ENCODE measurements at places on chromosomes 16 and 17.

DNA sequence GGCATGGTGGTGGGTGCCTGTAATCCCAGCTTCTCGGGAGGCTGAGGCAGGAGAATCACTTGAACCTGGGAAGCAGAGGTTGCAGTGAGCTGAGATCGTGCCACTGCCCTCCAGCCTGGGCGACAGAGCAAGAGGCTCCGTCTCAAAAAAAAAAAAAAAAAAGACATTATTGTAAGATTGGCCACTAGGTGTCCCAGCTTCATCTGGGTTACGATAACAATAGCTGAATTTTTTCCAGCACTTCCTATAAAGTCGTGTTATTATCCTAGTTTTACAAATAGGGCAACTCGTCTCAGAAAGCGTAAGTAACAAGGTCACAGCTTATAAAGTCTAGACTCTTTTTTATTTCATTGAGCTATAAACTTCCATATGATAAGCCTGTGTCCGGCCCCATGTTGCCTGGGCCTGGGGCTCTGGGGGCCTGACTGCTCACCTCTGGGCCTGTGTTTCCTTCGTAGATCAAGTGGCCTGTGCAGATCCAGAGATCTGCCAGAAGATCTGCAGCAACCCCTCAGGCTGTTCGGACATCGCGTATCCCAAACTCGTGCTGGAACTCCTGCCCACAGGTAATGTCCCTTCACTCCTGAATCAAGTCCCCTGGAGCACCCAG lies 60.5 kb downstream of the SLC5A11 start:
- DNase-seq = no peak

GRCh38 chr17:42363767-42364585 lies 24.3 kb downstream of the STAT3 start:
- no peak for DNase-seq

DNA sequence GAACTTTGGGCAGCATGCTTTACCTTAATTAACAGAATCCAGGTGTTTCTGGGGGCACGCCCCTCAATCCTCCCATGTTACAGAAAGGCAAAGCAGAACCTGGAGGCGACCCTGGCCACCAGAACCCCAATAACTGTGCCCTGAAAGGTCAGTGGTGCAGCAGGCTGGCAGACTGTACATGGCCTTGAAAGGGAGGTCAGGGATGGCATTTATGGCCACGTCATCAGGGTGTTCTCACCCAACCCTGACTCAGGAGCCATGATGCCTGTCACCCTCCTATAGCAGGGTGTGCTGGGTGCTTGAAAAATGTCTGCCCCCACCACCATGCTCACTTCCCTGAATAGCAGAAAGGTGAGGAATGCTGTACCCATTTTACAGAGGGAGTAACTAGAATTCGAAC lies 177.7 kb downstream of the TMEM132E start:
- DNase-seq = no peak

- no peak for DNase-seq
Measured at GRCh38 chr17:20612635-20613034, 33.1 kb downstream of the CDRT15L2 start.

DNA sequence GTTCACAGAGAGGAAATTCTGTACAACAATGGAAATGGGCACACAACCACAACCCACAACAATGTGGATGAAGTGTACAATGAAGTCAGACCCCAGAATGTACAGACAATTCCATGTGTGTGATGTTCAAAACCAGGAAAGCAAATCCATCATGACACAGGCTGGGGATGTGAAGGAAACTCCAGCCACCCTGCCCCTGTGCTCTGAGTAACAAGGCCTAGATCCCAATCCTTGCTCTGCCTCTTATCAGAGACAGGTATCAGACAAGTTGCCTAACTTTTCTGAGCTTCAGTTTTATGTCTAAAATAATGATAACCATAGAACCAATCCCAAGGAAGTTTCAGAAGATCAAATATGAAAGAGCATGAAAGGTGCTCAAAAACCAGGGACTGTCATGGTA lies 1.8 kb upstream of the C16orf95 start:
- no peak for DNase-seq

DNA sequence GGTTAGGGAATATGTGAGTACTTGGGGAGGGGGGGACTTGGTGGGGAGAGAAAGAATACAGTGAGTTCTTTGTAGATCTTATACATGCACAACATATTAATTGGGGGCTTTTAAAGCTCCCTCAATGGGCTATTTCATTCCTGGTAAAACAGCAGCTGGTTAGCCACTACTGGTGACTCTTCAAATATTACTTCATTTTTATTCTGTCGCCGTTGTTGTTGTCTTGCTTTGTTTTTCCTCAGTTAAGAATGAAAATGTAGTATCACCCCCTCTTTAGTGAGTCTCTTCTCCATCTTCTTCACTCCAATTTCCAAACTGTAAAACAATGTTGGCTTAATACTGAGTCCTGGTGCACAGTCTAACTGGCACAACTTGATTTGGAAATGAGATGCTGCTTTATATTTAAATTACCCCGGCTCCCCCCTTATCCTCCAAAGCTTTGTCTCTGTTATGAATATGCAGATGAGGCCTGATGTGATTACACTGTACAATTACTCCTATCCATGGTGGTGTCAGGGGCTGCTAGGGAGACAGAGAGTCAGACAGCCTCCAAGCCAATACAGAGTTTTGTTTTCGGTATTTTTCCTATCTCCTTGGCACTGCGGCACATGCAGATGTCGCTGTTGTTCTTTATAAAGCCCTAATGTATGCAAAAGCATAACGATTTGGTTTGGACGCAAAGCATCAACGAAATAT lies 256.9 kb upstream of the PMFBP1 start:
- DNase-seq = peak; percentile 74

DNA sequence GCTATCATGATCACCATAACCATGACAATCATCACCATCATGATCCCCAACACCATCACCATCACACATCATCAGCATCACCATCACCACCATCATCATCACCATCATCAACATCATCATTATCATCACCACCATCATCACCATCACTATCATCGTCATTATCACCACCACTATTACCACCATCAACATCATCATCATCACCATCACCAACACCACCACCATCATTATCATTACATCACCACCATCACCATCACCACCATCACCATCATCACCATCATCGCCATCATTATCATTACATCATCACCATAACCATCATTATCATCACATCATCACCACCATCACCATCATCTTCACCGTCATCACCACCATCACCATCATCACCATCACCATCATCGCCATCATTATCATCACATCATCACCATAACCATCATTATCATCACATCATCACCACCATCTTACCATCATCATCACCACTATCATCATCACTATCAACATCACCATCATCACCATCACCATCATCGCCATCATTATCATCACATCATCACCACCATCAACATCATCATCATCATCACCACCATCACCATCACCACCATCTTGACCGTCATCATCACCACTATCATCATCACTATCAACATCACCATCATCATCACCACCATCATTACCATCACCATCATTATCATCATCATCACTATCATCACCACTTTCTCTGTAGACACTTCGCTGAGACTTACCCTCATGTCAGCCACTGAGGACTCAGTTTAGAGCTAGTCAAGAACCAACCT lies 366.0 kb downstream of the C16orf95 start:
- no peak for DNase-seq

DNA sequence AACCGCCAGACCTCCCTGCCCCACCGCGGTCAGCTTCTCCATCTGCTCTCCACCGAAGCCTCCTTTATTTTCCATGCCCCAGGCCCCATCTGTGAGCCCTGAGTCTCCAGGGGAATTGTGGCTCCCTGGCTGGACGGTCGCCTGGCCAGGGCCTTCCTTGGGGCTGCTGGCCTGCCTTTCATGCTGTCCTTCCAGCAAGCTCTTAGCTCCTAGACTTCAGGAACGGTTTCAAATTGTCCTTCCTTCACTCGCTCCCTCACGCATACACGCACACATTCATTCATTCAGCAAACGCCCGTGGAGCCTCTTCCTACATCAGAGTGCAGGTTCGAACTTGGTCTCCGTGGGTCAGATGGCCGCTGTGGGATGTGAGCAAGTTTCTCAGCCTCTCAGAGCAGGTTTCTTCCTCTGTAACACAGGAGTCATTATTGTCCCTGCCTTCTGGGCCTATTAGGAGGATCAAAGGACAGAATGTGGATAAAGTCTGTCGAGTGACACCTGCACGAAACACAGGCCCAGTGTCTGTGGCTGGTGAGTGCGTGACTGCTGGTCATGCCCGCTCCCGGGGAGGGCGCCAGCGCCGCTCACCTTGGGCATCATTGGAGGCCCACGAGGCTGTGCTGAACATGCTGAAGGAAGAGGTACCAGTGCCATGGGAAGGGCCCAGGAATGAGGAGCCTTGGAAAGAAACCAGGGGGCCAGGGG lies 18.7 kb upstream of the GSE1 start:
- no peak for DNase-seq

DNA sequence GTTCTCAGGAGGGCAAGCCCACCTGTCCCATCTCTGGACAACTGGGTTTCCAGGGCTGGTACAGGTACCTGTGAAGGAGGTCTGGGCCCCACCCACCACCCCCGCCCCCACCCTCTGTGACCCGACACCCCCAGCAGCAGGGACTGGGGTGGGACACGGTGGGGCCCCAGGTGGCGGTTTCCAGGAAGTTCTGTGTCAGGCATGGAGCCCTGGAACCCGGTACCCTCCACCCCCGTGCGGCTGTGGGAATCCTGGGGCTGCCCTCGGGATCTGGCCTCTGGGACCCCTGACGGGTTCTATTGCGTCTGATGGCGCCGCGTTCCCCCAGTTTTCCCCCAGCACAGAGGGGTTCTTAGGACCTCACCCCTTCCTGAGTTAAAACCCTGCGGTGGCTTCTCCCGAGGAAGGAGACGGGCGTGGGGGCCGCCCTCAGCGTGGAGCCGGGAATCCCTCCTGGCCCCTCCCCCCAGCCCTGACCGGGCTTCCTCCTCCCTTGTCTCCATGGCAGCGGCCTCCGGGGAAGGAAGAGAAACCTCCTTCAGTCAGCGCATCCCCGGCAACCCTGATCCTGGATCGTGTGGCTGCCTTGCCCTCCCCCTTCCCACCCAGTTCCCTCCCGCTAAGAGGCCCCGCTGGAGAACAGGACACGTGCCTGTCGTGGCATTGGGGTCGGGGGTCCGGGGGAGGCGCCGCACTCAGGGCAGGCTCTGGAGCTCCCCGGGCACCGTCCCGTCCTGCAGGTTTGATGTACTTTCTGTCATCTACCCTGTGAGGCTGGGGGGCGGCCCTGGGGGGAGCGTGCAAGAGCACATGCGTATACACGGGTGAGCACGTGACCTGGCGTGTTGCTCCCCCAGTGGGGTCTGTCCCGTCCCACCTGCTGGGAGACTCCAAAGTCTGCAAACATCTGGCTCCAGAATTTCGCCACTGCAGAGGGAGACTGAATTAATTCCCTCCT lies 30.3 kb downstream of the CACNA1H start:
- peak; percentile 44 for DNase-seq

DNA sequence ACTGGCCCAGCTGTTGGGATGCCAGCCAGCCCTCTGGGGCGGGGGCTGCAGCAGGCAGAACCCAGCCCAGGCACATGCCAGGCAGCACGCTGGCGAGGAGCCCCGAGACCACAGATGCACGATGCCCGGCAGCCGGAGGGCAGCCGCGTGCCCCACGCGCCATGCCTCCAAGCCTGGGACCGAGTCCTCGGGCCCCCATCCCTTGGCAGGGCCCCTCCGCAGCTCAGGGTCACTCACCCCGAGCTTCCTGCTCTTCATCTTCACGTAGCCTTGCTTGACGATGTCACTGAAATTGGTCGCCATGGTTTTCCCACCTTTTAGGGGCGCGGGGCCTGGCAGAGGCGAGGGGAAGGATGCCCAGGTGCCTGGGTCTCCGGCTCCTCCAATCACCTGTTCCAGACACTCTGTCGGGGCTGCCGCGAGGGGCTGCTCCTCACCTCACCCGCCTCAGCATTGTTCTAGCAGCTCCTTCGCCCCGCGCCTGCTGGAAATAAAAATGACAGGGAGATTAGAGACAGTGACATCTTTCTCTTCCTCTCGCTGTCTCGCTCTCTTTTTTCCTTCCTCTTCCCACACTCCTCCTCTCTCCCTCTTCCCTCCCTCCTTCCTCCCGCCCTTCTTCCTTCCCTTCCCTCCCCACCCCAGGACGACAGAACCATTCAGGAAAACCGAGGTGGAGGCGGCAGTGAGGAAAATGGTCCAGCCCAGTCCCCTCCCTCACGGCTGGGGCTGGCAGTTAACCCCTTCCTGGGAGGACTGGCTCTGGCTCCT lies 6.9 kb downstream of the DOK4 start:
- no peak for DNase-seq

DNA sequence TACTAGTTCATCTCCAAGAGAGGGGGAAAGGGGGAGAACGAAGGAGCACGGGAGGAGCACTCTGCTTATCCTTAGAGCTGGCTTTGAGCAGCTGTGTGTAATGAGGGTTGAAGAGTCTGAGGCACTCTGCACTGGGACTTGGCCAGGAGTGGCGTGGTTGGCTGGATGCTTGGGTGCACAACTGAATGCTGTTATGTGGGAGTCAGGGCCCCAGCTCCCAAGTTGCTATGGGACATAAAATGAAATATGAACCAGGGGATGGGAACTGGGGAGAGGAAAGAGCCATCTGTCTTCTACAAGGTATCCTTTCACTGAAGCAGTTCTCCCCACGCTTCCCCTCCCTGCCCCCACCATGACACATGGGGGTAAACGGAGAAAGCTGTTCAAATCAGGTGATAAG lies 105.9 kb upstream of the ANKFN1 start:
- no peak for DNase-seq

GRCh38 chr17:50139950-50140885 lies 10.3 kb upstream of the SAMD14 start:
- peak; percentile 88 for DNase-seq

DNA sequence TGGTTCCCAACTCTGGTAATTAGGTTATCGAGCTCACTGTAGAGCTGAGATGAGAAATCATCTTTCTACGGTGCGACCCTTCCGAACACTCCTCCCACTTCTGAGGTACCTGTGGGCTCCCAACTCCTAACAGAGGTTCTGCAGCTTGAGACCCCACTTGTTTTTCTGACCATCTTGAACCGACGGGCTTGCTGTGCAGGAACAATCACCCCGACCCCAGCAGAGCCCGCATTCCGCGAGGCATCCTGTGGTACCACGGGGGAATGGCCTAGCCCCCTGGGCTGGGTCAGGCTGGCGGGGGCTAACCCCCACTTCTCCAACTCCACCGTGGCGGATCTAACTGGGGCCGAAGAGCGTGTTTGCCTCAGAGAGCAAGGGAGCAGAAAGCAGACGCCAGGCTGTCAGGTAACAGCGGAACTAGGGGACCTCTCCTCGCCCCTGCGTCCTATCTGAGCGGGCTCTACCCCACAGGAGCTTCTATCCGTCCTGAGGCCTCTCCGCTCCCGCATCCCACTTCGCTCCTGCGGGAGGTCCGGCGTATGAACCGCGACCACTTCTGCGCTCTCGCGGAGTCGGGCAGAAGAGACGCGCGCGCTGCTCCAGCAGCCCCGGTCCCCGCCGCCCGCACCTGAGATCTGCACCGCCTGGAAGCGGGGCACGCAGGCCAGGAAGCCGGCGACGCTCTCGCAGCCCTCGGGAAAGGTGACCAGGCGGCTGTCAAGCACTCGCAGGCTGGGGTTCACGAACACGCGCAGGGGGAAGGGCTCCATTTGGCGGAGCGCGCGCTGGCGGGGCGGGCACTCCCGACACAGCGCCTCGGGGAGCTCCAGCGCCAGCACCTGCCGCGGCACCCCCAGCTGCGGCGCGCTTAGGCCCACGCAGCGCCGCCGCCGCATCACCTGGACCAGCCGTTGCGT lies 761 bp downstream of the PDF start:
- DNase-seq = no peak
